NCI-H1092 (cell line): ENCODE measurements at places on chromosomes 6 and 20.

DNA sequence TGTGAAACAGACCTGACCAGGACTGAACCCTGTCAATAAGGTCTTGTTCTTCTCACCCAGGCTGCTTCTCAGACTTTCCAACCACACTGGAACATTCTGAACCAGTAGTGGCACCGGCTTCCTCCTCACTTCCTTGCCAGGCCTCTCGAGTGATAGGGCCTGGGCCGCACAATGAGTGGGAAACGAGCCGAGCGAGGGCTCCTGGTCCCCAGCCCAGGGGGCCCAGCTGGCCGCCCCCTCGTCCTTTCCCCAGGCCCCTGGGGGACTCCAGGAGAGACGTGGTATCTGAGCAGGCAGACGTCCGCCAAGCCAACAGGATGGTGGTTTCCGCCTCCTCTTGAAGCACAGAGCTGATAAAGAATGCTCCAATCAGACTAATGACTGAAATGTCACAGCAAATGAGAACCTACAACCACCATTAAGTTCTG, 117.9 kb downstream of the GMDS start:
- DNase-seq, result no peak

DNA sequence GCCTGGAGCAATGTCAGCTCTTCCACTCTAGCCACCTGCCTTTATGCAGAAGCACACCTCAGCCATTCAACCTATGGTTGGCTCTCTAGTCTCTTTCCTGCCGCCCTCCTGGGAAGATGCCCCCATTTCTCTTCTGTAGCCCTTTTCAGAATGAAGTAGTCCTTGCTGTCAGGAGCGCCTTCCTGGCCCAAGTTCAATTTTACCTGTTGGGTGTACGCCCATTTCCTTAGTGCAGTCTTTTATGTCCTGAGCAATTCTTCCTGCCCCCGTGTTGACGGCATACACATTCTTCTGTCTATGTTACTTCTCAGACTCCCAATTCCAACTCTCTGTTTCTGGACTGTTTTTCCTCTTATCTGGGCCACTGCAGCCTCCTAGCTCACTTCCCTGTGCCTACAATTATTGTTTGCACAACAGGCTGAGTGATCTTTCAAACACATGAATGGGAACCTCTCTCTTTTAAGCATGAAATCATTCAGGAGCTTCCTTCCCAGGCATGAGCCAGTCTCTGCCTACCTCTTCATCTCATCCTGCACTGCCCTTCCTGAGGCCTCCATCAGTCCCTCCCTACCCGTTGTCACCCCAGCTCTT, 389.2 kb downstream of the CD83 start:
- no peak for DNase-seq

DNA sequence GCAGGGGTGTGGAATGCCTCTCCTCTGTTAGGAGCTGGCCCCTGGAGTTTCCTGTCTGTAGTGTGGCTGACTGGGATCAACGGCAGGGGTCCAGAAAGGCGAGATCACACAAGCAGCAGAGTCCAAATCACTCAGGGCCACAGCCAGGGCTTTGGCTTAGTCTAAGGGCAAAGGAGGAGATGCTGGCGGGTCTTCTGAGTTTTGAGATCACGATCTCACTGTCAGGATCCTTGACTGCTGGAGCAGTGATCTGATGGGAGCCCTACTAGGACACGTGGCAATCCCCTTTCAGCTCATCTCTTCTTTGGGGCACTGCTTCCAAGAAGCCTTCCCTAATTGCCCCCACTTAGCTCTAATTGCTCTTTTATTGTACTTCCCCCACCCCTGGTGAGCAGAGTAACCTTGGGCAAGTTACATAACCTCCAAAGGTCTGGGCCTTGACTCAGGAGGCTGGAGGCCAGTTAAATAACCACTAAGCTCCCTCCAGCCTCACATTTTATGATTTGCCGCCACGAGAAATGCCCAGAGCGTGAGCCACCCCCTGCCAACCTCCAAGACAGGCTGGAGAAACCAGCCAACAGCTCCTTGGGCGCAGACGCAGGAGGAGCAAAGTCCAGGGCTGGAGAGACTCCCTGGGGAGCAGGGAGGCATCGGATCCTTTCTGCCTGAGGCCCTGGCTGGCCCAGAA, 12.0 kb downstream of the KCNK5 start:
- no peak for DNase-seq

GRCh38 chr6:74343804-74344203, 647.8 kb downstream of the CD109 start:
- DNase-seq, result no peak

DNA sequence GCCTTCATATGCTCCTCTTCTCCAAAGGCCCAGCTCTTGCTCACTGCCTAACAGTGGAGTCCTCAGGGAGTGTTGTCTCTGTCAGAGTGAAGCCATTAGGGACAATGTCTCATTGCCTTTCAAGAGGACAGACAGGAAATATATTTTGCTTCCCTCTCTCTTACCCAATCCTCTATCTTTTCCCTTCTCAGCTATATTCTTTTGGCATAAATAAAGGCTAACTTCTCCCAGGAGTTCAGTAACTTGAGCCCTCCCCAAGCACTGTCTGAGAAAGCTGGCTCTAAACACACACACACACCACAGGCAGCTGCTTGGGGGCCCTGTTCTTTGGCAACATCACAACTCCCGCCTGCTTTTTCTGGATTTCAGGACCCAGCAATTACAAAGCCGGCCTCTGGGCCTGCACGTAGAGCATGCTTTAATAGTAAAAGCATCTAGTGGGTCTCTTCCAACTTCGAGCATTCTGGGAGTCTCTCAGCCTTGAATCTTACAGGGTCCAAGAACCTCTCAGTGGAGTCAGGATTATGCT, 34.7 kb upstream of the LAMA4 start:
- no peak for DNase-seq

GRCh38 chr6:6251555-6252280, 68.7 kb downstream of the F13A1 start:
- DNase-seq, result no peak

- no peak for DNase-seq
Observed at GRCh38 chr6:52667572-52667971, 3.3 kb upstream of the TMEM14A start.

- DNase-seq, result no peak
Observed at GRCh38 chr20:44198872-44199271, 11.7 kb downstream of the OSER1 start.

- DNase-seq, result no peak
Observed at GRCh38 chr6:154245506-154245905, 111.1 kb downstream of the IPCEF1 start.

GRCh38 chr6:17347012-17347411, 46.4 kb upstream of the CAP2 start:
- no peak for DNase-seq

DNA sequence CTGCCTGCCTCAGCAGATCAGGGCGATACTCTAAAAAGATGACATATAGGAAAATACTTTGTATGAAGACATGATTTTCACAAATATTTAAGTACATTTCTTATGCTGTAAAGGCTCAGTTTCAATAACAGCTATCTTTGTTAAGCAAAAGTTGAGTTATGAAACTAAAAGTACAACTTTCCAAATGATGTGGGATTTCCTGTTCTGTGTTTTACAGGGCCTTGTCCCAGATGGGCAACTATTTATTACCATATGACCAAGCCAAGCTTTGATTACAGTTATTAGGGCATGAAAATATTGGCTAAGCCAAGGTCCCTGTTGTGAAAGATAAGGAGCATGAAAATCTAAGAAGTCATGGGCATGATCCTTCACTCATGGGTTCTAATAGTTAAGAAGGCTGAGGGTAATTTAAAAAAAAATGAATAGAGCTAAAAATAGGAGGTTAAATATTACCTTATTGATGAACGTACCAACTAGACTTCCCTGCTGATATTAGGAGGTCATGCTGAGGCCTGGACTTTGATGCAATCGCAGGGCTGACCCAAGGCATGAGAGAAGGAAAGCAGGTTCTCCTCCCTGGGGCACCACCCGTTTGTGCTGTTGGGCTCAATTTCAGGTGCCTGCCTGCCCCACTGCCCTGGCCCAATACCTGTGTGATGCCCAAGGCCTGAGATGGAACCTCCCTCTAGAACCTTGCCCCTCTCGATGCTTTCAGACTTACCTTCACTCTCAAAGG, 294.4 kb upstream of the PRDM1 start:
- no peak for DNase-seq

- no peak for DNase-seq
Observed at GRCh38 chr6:141443668-141444289, 688.9 kb upstream of the GJE1 start.

DNA sequence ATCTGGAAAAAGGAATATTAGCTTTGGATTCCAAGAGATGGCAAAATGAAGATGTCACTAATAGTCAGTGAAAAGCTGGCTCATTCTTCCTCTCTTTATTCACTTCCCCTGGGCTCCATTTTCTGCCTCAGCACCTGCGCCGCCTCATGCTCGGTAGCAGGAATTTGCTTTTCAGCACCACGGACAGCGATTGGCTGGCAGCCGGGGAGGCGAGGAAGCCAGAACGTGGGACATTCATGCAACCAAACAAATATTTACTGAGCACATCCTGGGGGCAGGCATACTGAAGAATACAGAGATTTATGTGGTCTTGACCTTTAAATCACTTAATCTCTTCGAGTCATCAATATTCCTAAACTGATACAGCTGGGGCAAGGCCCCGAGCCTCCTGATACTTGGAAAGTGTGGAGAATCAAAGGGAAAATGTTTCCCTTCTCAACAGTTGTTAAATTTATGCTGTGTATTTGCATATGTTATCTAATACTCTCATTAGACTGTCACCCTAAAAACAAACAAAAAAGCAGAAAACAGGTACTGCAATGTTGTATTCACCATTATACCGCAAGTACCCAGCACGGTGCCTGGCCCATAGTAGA, 12.1 kb upstream of the PDYN start:
- no peak for DNase-seq

GRCh38 chr6:155224618-155225017, 39.2 kb upstream of the CLDN20 start:
- DNase-seq, result no peak

DNA sequence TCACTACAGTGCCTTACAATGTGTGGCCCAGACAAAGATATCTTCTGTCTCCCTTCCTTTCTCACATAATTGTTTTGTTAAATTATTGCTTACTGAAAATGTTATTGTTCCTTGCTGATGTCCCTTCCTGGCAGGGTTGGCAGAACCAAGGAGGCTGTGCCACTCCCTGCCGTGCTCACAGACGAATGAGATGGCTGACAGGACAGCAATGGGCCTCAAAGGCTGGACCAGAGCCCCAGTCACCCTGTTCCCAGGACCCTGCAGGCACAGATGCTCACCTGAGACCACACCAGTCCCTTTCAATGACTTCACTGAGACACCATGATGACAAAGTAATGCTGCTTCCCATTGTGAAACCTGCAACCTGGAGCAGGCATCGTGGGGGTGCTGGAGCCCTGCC, 375.1 kb downstream of the HACE1 start:
- DNase-seq, result no peak

DNA sequence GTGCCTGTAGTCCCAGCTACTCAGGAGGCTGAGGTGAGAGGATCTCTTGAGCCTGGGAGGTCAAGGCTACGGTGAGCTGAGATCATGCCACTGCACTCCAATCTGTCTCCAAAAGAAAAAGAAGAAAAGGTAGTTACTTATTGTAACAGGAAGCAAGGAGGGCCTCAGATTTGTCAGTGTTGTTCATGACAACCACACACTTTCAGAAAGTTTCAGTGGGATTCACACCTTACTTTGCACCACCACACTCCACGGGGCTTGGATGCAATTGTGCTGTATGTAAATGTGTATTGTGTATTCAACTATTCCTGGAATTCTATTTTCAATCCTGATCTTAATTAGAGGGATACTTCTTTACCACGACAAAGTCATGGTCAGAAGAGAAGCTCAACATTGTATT, 142.6 kb downstream of the ELOVL4 start:
- no peak for DNase-seq

- DNase-seq, result peak; percentile 63
Observed at GRCh38 chr6:39092124-39092523, 22.9 kb downstream of the SAYSD1 start.

DNA sequence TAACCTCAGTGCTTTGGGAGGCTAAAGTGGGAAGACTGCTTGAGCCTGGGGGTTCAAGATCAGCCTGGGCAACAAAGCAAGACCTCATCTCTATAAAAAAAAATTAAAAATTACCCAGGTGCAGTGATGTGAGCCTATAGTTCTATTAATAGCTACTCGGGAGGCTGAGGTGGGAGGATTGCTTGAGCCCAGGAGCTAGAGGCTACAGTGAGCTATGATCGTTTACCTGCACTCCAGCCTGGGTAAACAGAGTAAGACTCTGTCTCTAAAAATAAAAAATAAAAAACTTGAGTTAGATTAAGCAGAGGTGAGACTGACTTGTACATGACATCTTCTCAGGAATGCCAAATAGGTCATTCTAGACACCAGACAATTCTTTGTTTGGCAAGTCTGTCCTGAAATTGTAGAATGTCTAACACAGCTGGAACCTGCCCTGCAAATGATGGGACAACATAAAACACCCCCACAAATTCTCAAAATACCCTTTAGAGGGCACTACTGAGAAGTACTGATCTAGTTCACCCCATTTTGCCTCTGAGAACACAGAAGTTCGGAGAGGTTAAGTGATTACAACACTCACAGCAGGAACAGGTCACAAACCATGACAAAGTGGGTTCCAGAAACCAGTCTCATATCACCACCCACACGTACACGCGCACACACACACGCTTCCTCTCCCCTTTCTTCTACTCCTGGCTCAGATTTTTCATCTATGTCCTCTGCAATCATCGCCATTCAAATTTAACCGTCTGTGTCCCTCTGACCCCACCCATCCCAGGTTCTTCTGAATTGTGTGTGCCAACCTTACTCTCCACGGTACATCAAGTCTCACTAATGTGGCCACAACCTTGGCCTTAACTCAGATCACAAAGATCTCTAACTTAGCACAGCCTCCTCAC, 38.3 kb downstream of the ARHGAP18 start:
- DNase-seq, result no peak

- no peak for DNase-seq
Observed at GRCh38 chr6:141035312-141036200, 1097.2 kb upstream of the GJE1 start.
